ENCODE measurements at places on chromosomes 7 and 10. TPM values are rescaled to one million over a fixed set of nuclear protein-coding genes. Genes with fewer than 3 reads are reported as not detected.

Gene GRID2IP
- total RNA-seq = not detected

DNA sequence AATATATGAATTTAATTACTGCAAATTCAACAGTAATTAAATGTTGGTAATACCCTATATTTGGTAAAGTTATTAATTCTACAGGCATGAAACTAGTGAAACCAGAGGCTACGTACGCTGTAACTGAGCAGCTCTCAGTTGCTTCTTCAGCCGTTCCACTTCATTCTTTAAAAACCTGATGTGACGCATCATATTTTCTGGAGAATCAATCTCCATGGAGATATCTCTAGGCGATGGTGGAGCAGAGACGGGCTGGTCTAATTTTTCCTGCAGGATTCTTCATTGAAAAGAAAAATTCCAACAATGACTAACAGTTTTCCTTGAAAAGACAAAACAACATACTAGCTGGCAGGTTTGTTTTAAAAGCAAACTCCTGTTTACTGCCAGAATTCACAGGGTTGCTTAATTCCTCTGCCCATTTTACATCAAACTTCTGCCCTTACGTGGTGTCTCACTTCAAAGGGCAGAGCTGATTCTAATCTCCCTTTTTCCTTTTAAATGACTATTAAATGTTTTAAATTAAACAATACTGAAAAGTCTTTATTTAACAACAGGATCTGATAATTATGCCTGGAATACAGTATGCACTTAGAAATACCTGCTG is 59.4 kb upstream of the MRLN start:
- H3K4me1 ChIP-seq = peaks cover 15% of the 10 kb centered on the region
- H3K4me3 ChIP-seq = no peak overlapping the region
- no peak for DNase-seq
- H3K27ac ChIP-seq = no peak overlapping the region
- H3K36me3 ChIP-seq = peaks cover 53% of the 10 kb centered on the region

DNA sequence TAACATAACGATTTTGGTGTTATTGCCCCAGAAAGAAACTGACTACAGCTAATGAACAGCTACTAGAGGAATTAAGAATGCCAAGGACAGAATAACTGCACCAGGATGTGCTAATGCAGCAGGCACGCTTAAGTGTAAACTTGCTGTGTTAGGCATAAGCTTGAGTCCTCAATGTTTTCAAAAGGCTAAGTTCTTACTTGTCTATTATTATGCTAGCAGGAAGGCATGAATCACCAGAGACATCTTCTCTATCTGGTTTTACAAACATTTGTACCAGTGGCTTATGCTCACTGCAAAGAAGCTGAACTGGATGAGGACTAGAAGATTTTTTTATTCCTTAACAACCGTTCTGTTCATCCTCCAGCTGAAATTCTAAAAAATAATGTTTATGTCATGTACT is 1035.3 kb downstream of the NRG3 start:
- DNase-seq = no peak
- no peaks in the 10 kb centered on the region for H3K27me3 ChIP-seq
- no peaks in the 10 kb centered on the region for H3K4me1 ChIP-seq
- no peak overlapping the region for H3K27ac ChIP-seq
- H3K36me3 ChIP-seq = no peaks in the 10 kb centered on the region
- H3K4me3 ChIP-seq = no peak overlapping the region

GRCh38 chr7:41592236-41592635 is 110.7 kb downstream of the INHBA start:
- H3K4me3 ChIP-seq = no peak overlapping the region
- H3K27ac ChIP-seq = no peak overlapping the region
- no peaks in the 10 kb centered on the region for H3K4me1 ChIP-seq
- H3K27me3 ChIP-seq = no peaks in the 10 kb centered on the region

DNA sequence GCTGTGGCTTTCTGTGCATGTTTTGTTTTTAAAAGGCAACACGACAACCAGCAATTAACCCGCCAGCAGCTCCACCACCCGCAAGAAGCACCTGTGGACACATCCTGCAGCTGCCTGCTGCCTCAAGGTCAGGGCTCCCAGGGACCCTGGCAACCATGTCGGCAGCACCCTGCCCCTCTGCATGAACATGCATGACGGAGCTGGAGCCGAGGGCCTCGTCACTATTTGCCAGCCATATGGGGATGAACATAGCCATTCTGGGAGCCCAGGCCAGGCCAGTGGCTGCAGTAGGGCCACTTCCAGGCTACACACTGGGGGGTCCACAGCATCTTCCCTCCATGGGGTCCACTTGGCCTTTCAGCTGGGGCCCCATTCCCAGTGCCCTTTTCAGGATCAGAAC is 52.9 kb downstream of the CAMK2B start:
- no peak overlapping the region for H3K4me3 ChIP-seq
- no peaks in the 10 kb centered on the region for H3K36me3 ChIP-seq
- no peak for DNase-seq
- no peak overlapping the region for H3K27ac ChIP-seq
- H3K27me3 ChIP-seq = peaks cover 2% of the 10 kb centered on the region
